ENCODE measurements at places on chromosomes 5 and 9.

DNA sequence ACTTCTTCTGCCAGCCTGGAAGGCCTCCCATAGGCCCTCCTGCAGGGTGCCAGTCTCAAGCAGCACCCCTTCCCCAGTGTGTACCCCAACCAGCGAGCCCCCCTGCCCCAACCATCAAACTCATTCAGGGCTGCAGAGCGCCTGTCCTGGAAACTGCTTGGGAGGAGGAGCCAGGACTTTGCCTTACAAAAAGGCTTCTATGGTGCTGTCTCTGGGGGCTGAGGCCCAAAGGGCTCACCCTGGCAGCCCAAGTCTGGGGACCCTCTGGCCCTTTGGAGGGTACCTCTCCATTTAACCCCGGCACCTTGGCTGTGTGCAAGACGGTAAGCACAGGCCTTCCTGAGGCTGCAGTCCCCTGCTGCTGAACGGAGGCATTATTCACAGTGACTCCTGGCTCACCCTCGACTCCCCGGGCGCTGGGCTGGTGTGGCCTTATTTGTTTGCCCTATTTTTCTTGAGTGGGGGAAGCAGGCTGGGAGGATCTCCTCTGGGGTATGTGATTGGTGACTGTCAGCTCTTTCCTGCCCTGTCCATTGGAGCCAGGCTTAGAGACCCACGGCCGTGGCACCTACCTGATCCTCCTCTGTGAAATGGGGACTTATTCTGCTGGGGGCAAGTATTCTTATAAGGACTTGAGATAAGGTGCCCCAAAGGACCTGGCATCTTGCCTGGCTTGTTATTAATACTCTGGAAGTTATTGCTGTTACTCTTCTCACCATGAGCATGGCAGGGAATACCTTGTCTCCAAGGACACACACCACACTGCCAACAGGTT, 5.8 kb downstream of the LMX1B start:
- no peak for DNase-seq

DNA sequence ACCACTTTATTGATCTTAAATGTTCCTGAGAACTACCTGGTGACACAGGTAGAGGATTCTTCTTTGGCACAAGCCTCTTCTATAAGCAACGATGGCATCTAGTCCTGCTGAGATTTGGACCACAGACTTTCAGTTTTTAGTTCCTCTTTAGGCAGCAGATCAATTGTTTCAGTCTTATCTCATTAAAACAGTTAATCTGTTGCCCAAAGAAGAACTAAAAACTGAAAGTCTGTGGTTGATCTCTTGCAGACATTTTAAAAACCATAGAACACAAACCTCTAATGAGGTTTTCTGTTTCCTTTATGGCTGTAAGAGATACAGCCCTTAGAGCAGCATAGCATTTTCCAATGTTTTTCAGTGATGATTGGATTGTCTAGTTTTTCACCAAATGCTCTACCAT, 480.9 kb downstream of the MTRR start:
- no peak for DNase-seq

DNA sequence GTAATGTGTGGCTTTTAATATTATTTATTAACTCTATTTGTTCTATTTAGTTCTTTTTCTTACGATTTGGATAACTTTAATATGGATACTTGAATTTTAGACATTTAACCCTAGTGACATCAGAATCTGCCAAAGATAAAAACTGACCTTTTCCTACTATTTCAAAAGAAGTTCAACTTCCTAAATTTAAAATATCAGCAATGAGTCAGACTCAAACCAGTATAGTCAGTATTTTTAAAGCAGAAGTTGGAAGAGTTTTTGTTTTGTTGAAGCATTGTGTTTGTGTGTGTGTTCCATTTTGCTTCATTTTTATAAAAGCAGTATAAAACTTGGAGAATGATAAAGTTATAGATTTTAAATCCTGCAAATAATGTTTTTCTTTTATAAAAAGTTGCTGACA, 251.8 kb upstream of the RASA1 start:
- no peak for DNase-seq

DNA sequence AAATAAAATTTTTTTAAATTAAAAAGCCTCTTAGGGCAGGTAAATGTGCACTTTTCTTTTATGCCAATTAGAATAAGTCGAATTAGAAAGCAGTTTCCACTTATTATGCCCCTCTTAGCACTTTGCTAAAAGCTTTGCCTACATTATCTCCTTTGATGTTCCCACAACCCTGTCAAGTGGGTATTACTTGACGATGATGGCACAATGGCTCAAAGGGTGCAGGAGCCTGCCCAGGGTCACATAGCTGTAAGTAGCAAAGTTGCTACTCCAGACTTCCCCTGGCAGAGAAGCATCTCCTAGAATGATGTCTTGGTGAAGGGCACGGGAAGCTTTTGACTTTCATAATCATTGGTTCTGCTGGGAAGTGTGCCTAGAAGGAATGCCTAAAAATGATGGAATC, 18.4 kb upstream of the IQGAP2 start:
- DNase-seq = no peak

GRCh38 chr9:82894548-82894947, 168.4 kb downstream of the RASEF start:
- DNase-seq = no peak

DNA sequence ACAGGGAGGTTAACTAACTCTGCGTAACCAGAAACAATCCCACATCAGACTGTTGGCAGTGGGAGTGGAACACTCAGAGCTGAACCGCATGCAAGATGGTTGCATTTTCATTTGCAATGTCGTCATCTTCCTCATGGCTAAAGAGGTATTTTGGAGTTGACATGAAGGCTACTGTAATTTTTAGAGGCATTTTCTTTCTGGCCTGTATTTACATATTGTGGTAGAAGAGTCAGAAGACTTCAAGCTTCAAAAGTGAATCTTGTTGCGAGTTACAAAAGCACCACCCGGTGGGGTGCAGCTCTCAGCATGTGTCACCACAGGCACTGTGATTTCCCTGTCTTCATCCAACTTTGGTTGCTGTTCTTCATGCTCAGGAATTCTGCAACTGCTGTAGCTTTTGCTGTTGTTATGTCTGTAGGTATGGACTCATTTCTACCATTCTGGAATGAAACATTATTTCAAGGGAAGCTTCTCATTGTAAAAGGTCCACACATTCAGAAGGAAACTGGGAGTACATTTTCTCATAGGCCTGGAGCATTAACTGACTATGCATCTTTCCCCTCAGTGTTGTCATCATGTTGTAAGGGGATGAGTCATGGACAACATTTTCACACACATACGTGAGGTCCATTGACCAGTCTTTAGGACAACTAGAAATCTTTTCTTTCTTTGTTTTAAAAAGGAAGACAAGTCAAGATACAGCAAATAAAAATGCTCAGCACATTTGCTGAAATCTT, 35.4 kb upstream of the GDNF start:
- DNase-seq = no peak

DNA sequence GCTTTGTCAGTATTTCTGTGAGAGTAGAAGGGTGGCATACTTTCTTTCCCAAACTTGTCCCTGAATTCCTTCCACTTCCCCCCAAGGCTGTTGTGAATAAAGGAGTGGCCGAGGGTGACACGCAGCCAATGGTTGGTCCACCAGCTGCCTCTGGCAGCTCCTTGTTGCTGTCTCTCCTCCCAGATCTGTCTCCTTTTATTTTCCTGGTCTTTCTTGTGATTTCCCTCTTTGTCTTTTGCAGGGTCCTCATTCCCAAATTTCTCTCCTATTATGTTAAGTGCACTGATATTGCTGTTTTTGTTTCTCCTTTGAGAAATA, 137.5 kb upstream of the HMHB1 start:
- DNase-seq = no peak

DNA sequence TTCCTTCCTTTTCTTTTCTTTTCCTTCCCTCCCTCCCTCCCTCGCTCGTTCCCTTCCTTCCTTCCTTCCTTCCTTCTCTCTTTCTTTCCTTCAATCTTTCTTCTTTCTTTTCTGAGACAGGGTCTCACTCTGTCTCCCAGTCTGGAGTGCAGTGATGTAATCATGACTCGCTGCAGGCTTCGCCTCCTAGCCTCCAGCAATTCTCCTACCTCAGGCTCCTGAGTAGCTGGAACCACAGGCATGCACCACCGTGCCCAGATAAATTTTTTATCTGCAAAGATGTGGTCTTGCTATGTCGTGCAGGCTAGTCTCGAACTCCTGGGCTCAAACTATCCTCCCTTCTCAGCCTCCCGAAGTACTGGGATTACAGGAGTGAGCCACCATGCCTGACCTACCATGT, 81.4 kb downstream of the SPATA31C2 start:
- DNase-seq = no peak

DNA sequence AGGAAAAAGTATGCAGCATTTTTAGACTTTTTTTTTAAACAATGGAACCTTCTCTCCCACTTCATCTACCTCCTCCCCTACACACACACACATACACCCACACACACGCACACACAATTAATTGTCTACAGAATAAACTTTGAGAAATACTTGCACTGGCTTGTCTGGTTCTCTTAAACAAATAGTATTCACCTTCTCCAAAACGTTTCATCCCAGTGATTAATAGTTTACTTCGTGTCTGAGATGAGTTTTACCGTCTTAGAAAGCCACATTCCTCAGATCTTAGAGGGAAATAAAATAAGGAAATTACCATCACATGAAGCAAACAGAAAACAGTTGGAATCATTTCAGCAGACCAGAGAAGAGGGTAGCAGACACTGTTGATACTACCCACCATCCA, 570.6 kb upstream of the CLINT1 start:
- DNase-seq = no peak

DNA sequence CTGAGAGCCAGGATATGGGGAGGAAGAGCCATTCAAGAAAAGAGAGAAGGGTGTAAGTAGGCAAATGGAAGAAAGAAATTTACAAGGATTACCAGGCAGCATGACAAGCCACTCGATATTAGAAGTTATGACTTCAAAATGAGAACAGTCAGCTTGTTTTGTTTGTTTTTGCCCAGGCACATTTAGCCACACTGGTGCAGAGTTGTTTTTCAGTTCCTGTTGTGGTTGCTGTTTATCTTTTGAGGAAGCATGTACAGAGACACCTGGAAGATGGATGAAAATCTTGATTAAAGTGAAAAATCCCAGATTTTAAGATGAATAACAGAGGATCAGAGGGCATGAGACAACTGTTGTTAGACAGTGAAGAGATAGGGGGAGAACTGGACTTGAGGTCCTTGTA, 199.1 kb downstream of the MTRR start:
- DNase-seq = no peak

DNA sequence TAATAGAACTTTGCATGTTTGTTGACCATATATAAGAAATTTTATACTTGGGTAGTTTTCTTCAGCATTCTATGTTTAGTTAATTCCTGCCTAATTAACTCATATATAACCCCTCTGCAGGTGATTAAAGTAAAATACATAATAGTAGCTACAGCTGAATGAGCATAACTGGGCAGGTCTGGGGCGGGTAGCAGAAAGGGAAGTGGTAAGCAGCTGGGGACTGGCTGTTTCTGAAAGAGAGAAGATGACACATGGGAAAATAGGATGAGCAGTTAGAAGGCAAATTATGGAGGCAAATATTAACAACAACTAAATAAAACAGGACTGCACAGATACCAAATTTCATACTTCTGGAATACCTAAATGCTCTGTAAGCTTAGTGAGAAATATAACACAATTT, 128.1 kb downstream of the CPLANE1 start:
- DNase-seq = no peak

- DNase-seq = no peak
Measured at GRCh38 chr5:72860499-72860898, 44.0 kb downstream of the TNPO1 start.

GRCh38 chr5:2191972-2192371, 309.2 kb upstream of the IRX4 start:
- no peak for DNase-seq

DNA sequence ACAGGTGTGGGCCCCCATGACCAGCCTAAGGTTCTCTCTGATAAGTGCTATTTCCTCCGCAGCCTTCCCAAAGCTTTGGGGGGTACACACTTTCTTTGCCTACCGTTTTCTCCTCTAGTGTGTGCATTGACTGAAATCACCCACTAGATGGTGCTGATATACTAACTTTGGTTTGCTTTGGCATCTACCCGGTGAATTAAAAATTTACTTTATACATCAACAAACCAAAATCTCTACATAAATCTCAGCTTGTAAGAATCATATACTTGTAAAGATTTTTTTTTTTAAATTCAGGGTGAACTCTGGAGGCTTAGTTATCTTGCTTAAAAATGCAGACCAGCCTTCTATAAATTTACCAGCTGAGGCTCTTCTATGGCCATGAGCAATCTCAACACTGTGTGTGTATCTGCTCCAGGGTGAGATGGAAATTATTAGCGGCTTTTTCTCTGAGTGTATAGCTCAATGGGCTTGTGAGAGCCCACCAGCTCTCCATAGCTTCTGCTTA, 475.7 kb upstream of the TNC start:
- DNase-seq = no peak

- no peak for DNase-seq
Measured at GRCh38 chr9:114851306-114851705, 45.5 kb upstream of the TNFSF15 start.

GRCh38 chr5:8581047-8581446, 712.1 kb downstream of the MTRR start:
- DNase-seq = no peak

DNA sequence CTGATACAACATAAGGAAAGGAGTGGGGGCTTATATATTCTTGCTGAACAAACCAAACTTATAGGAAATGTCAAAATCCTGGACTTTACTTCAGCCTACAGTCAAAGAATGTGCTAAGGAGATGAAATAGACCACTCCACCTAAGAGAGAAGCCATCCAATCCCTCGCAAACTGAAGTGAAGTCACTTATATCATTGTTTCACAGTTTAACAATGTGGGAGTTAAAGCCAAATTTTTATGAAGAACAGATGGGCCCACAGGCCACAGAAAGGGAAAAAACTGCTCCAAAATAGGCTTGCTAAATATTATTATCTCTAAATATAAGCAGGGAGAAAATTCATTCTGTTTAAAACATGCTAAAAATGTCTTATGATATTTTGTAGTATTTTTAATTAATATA, 233.3 kb downstream of the GAS1 start:
- DNase-seq = no peak

- DNase-seq = no peak
Measured at GRCh38 chr9:111711548-111711947, 50.1 kb downstream of the GNG10 start.

GRCh38 chr5:26582350-26583045, 455.9 kb downstream of the CDH9 start:
- DNase-seq = no peak

DNA sequence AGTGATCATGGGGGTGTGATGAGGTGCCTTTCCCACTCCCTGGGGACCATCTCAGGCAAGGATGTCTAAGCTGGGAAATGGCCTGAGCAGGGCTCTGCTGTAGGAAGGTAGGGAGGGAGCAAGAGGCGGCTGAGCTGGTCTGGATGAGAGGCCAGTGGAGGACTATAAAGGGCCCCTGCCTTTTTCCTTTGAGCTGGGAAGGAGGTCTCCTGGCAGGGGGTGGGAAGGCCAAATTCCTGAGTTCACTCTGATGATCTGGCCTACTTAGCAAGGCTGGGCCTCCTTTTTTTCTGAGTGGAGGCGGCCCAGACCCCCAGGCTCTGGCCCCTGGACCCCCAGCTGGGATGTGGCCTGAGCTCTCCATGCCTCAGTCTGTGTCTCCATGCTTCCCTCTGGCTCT, 14.3 kb upstream of the PITX1 start:
- no peak for DNase-seq

DNA sequence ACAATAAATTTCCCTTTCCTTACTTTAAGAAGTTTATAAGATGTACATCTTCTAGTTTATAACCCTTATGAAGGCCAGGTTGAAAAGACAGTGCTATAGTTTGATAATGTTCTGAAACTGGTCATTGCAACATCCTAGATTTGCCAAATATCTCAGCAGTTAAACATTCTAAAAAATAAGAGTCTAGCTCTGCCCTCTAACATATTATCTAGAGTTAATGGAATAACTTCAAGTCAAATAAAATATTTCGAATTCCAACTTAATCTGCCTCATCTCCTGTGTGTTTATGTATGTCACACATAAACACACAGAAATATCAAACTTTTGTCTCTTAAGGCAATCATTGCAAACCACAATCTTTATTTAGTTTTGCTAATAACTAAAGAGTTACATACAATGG, 796.6 kb downstream of the TLE1 start:
- DNase-seq = no peak
